Stimulated activated CD8-positive, alpha-beta memory T cell treated with anti-CD3 and anti-CD28 coated beads, Interleukin-2, amount 100 ng/mL, for 1 hour (primary cell): ENCODE measurements at places on chromosomes 2 and 18.

DNA sequence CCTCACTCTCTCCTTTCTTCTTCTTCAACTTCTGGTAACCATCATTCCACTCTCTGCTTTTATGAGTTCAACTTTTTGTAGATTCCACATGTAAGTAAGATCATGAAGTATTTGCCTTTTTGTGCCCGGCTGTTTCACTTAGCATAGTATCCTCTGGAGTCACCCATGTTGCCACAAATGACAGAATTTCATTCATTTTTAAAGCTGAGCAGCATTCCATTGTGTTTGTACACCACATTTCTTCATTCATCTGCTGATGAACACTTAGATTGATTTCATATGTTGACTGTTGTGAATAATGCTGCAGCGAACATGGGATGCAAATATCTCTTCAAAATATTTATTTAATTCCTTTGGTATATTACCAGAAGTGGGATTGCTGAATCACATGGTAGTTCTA is 133.6 kb upstream of the ERBB4 start:
- no peak for DNase-seq

DNA sequence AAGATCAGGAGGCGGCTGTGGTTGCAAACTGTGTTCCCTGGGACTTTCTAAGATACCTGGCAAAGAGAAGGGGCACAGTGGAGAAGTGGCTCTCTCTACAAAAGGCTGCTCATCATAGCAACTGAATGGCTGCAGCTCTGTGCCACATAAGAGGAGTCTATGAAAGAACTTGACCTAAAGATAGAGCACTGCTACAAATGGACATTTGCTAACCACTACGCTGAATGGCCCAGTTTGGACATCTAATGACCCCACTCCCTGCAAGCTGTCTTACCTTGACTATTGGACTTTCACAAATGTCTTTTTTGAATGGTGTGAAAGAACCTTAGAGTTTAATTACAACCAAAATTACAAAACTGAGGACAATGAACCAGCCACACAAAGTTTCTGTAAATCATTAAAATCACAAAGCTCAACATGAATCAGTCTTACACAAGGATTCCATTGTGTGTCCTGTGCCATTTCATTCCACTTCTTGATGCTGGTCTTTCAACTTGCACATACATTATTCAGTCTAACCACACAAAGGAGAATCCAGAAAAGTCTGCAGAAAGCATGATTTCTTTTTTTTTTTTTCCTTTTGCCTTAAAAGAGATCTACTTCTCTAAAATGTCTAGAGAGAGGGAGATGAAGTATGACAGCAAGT is 154.0 kb downstream of the LAMA1 start:
- DNase-seq, result no peak

- no peak for DNase-seq
These were observed 141.3 kb downstream of the ASB1 start for GRCh38 chr2:238567996-238568395.

DNA sequence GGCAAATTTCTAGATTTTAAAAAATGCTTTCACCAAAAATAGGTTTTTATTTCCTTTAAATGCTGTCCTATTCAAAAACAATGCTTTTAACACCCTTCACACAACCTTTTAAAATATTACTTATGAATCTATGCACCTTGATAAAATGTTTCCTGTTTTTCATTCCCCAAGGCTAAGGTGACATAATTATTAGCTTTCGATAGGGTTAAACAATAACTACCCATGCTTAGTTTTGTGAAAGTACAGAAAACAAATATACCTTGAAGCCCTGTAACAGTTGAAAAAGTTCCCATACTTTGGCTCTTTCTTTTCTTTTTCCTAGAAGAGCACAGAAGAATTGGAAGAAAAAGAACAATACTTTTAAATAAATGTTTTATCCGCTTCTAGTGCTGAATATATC is 54.9 kb upstream of the ITPRID2 start:
- no peak for DNase-seq

GRCh38 chr2:133438026-133438425 is 130.2 kb downstream of the NCKAP5 start:
- DNase-seq, result no peak

DNA sequence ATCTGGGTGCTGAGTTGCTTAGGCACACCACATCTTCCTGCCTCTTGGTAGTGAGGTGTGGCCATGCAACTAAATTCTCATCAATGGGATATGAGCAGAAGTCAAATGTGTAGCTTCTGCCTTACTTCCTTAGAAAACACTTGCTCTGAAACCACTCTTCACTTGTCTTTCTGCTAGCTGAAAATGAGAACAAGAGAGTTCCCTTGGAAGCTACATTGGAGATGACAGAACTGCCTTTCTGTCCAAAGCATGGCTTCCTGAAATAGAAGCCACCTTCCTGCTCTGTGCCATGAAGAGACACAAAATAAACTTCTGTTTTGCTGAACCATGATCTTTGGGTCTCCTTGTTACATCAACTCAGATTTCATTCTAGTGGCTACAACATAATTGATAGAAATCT is 659.9 kb downstream of the IRS1 start:
- DNase-seq, result no peak

DNA sequence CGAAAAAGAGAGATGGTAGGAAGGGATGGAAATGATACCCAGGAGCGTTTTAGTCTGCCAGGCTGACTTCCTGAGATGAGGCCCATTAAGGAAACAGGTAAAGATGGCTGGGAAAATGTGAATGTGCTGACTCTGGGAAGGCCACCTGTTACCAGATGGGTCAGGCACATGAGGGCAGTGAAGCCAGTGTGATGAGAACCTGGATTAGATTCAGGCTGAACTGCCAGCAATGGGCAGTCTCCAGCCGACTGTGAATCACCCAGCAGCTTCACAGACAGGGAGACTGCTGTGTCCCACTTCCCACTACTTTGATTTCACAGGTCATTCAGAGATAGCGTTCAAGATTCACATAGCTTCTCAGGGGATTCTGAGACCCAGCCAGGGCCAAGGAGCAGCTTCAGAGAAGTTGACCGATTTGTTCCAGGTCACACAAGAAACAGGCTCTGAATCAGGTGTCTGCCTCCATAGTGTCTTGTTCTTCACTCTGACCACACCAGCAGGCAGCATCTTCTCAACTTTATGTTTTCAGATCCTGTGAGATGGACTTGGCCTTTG is 26.4 kb downstream of the CAPN13 start:
- DNase-seq, result no peak

GRCh38 chr2:113209011-113209645 is 35.4 kb downstream of the PSD4 start:
- DNase-seq, result no peak
